ENCODE measurements at places on chromosomes 16 and 17.

DNA sequence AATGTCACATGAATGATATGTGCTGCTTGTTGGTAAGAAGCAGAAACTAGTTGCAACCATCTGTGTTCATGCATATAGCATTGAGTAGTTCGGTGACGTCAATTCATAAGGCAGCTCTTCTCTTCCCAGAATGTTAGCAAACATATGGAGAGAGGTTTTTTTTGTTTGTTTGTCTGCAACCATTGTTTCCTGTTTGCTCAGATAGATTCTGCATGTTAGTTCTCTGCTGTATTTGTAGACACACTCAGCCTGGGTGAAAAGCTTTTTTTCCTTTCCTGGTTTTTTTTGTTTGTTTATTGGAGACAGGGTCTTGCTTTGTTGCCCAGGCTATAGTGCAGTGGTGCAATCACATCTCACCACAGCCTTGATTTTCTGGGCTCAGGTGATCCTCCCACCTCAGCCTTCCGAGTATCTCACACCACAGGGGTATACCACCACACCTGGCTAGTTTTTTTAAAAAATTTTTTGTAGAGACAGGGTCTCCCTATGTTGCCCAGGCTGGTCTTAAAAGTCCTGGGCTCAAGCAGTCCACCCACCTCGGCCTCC lies 16.7 kb downstream of the WSB1 start:
- DNase-seq: no peak

DNA sequence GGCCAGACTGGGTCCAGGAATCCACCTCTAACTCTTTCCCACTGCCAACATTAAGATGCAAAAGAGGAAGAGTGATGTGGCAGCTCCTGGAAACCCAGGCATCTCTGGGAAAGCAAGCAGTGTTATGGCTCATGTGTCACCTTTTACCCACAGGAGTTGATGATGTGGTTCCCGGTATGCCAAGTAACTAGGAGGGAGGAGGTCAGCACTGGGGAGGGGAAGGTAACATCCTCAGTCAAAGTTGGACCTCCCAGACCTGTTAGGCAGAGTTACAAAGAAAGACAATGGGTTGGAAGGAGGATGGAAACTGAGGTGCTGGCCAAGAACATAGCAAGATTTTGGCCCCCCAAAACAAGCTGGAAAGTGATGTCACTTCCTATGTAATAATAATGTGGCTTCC lies 11.4 kb downstream of the KRABD2 start:
- DNase-seq: no peak

GRCh38 chr16:88007321-88007731 lies 56.1 kb downstream of the BANP start:
- no peak for DNase-seq

- DNase-seq: no peak
Measured at GRCh38 chr17:17606416-17607000, 15.0 kb upstream of the PEMT start.

DNA sequence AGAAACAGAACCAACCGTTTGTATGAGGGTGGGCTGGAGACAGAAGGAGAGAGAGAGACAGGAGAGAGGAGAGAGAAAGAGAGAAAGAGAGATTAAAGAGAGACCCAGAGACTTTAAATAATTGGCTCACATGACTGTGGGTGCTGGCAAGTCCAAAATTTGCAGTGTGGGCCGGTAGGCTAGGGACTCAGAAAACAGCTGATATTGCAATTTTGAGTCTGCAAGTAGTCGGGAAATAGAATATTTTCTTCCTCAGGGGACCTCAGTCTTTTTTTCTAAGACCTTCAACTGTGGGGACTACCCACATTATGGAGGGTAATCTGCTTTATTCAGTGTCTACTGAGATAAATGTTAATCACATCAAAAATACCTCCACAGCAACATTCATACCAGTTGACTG lies 1439.0 kb downstream of the CDH11 start:
- no peak for DNase-seq

GRCh38 chr16:89498839-89499238 lies 8.5 kb upstream of the ANKRD11 start:
- DNase-seq: no peak

DNA sequence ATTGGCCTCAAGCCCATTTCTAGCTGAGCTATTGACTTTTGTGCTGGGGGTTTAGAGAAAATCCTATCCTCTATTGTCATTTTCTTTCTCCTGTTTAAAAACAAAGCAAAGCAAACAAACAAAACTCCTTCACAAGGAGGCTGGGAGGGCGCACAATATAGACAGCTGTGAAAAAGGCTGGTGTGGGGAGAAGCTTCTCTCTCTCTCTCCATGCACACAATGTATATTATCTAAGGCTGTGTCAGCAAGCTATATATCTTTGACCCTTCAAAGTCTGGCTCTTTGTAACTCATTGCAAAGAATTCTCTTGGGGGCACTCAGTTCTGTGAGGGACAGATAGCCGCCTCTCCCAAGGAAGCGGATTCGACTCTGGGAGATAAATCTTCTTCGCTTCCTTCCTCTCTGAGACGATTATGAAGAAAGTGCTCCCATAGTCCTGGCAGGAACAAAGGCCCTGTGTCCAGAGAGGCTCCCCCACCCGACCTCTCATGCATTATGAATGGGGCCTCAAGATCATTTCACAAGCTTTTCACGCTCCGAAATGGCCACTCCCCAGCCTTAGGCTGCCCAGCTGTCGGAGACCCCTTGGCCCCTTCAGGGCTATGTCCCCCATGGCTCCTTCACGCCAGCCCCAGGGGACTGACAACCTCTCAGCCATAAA lies 33.2 kb upstream of the MEAK7 start:
- DNase-seq: no peak

GRCh38 chr16:53766304-53767016 lies 62.5 kb downstream of the FTO start:
- no peak for DNase-seq

DNA sequence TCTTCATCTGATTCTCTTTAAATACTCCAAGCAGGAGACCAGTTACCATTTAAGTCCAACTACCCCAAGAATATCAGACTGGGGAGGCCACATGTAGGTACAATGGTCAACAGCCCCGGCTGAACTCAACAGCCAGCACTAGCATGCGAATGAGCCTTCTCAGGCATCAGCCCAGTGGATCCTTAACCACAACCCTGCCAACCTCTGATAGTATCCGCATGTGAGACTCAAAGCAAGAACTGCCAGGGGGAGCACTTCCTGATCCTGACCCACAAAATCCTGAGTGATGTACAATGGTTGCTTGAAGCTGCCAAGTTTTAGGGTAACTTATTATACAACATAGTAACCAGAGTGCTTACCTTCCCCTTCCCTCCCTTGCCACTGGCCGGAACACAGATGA lies 4.0 kb downstream of the PYY start:
- no peak for DNase-seq

GRCh38 chr17:9268546-9268945 lies 247.2 kb downstream of the NTN1 start:
- no peak for DNase-seq

- no peak for DNase-seq
Measured at GRCh38 chr17:42132941-42133340, 10.3 kb downstream of the HSPB9 start.

- no peak for DNase-seq
Measured at GRCh38 chr17:12320286-12320685, 299.6 kb downstream of the MAP2K4 start.

GRCh38 chr16:11326084-11326736 lies 19.0 kb upstream of the RMI2 start:
- DNase-seq: no peak

DNA sequence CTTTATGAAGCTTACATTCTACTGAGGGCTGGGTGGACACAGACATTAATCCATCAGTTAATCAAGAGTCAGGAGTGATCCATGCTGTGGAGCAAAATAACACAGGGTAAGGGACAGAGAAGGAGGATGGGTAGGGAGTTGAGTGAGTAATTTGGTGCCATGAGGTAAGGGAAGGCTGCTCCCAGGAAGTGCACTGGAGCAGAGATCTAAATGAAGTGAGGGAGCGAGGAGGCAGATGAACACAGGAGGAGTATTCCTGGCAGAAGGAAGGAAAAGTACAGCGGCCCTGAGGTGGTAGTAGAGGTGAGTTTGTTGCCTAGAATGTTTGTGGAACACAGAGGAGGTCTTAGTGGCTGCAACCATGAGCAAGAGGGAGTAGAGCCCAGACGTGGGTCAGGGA lies 34.8 kb downstream of the ASIC2 start:
- no peak for DNase-seq

GRCh38 chr16:23408242-23408822 lies 44.7 kb downstream of the COG7 start:
- no peak for DNase-seq

- no peak for DNase-seq
Measured at GRCh38 chr17:233473-233941, 52.1 kb upstream of the DOC2B start.

DNA sequence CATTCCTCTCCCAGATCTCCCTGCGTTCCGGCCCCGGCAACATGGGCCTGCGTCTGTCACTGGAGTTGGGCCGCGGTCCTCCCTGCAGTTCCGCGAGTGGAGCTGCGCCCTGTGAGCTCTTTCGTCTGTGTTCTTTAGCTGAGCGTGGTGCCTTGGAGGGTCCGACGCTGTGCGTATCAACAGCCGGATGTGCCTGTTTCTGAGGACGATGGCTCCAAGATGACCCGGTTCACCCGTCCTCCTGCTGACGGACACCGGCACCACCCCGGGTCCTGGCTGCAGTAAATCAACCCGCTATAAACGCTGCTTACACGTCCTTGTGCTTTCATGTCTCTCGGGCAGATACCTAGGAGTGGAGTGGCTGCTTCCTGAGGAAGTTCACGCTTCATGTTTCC lies 44.8 kb upstream of the GNG13 start:
- no peak for DNase-seq

- no peak for DNase-seq
Measured at GRCh38 chr16:80197741-80198201, 343.0 kb upstream of the DYNLRB2 start.

GRCh38 chr17:8940866-8941471 lies 24.5 kb downstream of the PIK3R5 start:
- DNase-seq: no peak

DNA sequence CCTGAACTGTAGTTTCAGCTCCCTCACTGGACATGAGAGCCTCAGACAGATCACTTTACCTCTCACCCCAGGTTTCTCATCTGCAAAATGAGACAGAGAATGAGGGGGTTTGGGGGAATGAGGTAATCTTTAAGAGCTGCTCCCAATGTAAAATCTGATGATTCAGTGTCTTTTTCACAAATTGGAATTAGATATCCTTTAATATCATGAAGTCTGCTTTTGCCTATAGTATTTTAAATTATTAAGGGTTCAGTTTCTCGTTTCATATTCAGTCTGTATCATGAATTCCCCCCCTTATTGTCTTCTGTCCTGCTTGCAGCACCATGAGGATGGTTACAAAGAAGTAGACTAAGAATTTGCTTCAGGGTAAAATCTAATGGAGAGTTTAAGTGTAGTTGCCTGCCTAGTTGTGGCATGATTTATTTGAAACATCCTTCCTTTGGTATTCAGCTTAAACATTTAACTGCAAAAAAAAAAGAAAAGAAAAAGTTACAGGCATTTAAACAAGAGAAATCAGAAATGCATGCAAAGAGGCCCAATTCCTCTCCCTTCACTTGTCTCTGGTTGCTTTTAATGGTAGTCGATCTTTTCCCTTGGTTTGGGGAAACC lies 77.3 kb downstream of the WNT3 start:
- DNase-seq: no peak

- DNase-seq: no peak
Measured at GRCh38 chr16:21634216-21634615, 18.2 kb downstream of the IGSF6 start.

DNA sequence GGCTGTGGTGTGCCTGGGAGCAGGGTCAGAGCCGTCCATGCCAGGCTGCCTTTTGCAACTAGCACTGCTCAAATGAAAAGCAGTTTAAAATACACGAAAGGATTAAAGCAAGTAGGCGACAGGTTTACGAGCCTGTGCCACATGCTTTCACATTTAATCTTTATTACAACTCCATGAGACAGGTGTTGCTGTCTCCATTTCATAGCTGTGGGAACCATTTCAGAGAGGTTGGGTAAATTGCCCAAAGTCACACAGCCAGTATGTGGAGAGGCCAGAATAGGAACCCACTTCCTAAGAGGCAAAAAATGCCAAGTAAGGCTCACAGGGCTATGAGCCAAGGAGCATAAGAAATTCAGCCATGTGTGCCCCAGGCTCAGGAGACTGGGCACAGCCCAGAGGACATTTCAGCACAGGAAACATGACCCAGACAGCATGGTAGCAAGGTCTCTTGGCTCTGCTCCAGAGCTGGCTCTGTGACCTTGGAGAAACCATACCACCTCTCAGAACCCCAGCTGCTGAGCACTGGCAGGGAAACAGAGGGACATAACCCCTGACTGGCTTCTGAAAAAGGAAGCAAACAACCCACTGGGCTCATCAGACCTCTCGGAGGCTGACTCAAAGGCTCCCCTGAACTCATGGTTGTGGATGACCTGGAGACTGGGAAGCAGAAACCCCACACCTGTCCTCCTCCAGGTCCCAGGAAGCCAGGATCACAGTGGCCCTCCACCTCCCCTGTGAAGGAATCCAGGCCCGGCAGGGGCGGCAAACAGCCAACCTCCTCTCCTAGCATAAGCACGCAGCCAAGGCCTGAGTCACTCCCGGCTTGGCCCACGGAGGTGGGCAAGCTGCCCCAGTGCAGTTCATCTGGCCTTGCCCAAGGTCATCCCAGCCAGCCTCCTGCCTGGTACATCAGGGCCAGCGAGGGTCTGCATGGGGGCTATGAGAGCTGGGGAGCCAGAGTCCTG lies 40.3 kb upstream of the MRPS23 start:
- DNase-seq: no peak

DNA sequence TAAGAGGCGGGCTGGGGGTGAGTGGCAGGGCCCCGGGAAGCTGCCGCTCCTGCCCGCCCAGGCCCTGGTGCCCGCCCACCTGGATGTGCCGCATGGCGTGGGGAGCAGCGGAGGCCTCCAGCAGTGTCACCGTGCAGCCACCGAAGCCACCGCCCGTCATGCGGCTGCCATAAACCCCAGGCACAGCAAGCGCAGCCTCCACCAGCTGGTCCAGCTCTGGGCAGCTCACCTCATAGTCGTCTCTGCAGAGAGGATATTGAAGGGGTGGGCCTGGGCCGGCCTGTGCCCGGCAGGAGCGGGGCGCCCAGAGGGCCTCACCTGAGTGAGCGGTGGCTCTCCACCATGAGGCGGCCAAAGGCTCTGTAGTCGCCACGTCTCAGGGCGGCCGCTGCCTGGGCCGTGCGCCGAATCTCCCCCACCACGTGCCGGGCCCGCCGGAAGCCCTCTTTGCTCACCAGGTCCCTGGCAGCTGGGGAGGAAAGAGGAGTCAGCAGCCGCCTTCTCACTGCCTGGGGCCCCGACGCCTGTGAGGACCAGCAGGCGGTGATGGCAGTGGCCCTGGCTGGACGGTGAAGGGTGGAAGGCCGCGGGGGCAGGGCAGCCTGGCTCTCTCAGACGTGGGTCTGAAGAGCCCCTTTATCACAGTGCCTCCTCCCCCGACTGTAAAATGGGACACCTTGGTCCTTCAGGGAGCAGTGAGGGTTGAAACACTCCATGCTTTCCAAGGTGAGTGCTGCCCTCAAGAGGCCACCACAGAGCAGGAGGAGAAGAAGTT lies 6.7 kb downstream of the GALK1 start:
- DNase-seq: no peak

DNA sequence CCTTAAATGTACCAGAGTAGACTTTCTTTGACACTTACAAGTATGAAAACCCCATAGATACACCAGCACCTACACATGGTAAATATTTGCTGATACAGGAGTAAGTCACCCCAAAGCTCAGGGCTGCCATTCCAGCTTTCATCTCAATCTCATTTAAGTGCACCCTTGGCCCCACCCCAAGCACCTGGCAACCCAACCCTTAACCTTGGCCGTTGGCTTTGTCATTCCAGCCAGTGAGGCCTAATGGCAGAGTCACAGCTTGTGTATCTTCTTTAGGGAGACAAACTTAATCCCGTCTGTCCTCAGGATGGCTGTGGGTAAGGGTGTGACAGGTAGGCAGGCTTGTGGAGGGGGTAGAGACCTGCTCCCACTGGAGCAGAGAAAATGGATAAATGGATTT lies 31.5 kb upstream of the TMEM220 start:
- no peak for DNase-seq
